ENCODE measurements at places on chromosomes 7 and 10.

DNA sequence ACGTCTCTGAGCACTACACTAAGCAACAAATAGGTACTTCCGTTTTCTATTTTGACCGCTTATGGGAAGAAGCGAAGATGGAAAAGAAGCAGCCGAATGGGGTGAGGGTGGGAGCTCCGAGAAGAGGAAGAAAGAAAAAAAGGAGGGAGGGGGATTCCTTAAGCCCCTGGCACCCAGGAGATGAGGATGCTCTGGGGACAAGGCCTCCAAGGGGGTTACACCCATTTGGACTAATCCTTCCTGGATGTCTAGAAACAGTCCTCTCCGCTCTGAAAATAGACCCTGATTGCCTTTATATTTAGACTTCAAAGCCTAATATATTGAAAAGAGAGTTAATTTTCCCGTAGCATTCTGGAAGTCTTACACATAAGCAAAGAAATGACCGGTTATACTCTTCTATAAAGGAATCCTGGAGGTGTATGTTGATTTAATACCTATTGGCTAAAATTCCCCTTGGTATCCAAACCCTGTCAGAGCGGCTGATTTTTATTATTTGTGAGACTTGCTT lies 676 bp upstream of the HTR7 start:
- DNase-seq = peak; percentile 5

GRCh38 chr7:20735346-20736065 lies 51.2 kb downstream of the SP8 start:
- no peak for DNase-seq

- no peak for DNase-seq
Observed at GRCh38 chr10:3568392-3568791, 216.6 kb downstream of the KLF6 start.

GRCh38 chr7:5667391-5667790 lies 114.1 kb downstream of the RNF216 start:
- DNase-seq = no peak

- DNase-seq = peak; percentile 85
Observed at GRCh38 chr10:101018118-101018599, 12.8 kb downstream of the PDZD7 start.

DNA sequence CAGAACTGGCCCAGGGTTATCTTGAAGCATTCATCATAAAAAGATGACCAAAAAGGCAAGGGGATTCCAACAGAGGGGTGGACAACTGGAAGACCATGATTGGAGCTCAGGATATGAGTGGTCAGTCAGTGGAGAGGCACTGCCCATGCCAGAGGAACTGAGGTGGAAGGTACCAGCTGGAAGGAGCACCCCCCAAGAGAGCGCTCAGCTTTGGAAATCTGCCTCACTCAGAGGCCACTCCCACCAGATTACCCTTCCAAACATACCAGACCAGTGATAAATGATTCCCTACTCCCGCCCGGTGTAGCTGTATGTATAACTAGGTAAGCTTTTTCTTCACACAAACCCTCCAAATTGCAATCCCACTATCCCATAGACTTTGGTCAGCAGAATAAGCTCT lies 257.0 kb upstream of the SLC26A5 start:
- no peak for DNase-seq

DNA sequence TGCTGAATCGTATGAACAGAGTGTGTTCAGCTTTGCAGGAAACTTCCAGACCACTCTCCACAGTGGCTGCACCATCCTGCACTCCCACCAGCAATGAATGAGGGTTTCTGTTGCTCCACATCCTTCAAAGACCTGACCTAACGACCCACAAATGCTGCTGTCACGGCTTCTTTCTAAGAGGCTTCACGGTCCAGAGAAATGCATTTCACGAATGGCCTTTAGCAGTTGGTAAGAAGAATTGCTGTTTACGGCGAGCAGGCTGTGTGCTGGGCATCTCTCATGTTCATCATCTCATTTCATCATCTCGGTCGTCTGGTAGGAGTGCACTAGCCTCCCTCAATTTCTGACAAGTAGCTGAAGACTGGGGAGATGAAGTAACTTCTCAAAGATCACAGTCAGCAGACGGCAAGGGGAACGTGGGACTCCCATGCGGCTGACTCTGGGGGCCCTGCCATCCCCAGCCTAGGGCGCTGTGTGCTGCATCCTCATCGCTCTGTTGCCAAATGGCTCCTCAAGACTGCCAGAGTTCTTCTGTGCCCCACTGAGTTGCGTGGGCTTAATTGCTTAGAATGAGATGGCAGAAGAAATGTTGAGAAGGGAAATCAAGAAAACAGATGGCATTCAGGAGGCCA lies 72.9 kb downstream of the ADARB2 start:
- DNase-seq = no peak

- DNase-seq = no peak
Observed at GRCh38 chr7:129970816-129971215, 18.1 kb upstream of the UBE2H start.

DNA sequence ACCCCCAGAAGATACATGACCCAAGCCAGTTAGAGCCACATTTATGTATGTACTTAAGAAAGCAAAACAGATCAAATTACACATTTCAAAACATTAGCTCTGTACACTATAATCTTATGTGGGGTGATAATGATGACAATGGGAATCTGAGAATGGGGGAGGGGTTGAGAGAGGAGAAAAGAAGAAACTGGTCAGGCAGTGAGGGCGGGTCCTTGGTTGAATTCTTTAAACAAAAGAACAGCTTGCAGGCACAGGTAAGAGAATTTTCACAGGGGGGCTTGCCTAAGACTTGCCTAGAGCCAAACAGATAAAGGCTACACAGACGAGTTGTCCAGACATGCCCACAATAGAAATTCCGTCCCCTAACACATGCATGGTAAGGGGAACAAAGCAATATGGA lies 76.8 kb upstream of the PTER start:
- no peak for DNase-seq

Data from choroid plexus epithelial cell (primary cell).